Mesendoderm (in vitro differentiated cells): ENCODE measurements at places on chromosomes 1 and 21.

DNA sequence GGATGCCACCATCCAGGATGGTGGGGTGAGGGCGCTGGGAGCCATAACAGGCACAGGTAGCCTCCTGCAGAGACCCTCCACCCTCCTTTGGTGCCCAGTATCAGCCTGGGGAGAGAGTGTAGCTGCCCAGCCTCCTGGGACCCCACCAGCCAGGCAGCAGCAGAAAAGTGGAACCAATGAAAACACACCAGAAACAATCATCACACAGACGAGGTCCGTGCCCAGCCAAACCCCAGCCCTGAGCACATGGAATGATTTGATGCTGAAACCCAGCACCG lies 285.1 kb downstream of the PTPRU start:
- DNase-seq: no peak
- H3K27ac ChIP-seq: no peak overlapping the region
- no peaks in the 10 kb centered on the region for H3K4me1 ChIP-seq
- H3K27me3 ChIP-seq: no peaks in the 10 kb centered on the region
- H3K4me3 ChIP-seq: no peak overlapping the region
- no peaks in the 10 kb centered on the region for H3K36me3 ChIP-seq

DNA sequence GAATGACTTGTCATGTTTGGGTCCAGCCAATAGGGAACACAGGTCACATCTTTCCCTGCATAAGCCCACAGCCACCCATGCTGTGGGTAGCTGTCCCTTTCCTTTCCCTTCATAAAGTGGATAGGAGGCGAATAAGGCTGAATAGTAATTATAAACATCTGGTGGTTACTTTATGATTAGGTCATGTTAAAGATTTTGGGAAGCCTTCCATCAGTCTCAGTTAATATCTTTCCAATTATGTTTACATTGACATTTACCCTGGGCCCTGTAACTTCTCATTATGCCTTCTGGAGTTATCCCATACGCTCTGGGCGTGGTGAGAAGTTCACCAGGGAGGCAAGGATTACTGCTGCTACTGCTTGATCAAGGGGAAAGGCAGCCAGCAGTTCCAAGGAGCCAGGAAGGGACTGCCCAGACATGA lies 197.2 kb downstream of the HLX start:
- no peak overlapping the region for H3K4me3 ChIP-seq
- no peak for DNase-seq
- no peak overlapping the region for H3K27ac ChIP-seq
- H3K36me3 ChIP-seq: no peaks in the 10 kb centered on the region
- H3K27me3 ChIP-seq: no peaks in the 10 kb centered on the region
- no peaks in the 10 kb centered on the region for H3K4me1 ChIP-seq

DNA sequence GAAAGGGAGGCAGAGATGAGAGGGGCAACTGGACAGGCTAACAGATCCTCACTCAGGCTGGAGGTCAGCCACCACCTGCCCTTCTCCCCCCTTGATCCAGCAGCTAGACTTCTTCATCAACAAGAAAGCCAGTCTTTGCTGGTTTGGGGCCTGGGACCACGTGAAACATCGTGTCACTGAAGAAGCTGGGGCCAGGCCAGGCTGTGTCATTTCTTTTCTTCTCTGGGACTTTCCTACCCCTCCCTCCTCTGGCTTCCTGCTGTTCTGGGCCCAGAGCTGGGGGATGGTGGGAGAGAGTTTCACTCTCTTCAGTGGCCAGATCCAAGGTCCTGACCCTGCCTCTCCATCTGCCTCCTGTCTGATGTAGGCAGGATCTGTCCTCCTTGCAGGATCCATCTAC lies 18.1 kb upstream of the SLC26A9 start:
- H3K4me3 ChIP-seq: no peak overlapping the region
- no peak overlapping the region for H3K27ac ChIP-seq
- H3K36me3 ChIP-seq: no peaks in the 10 kb centered on the region
- H3K27me3 ChIP-seq: no peaks in the 10 kb centered on the region

- H3K4me3 ChIP-seq: no peak overlapping the region
- no peak overlapping the region for H3K27ac ChIP-seq
- DNase-seq: no peak
- no peaks in the 10 kb centered on the region for H3K27me3 ChIP-seq
- no peaks in the 10 kb centered on the region for H3K36me3 ChIP-seq
Observed at GRCh38 chr21:16538405-16538804, 808.6 kb downstream of the USP25 start.

DNA sequence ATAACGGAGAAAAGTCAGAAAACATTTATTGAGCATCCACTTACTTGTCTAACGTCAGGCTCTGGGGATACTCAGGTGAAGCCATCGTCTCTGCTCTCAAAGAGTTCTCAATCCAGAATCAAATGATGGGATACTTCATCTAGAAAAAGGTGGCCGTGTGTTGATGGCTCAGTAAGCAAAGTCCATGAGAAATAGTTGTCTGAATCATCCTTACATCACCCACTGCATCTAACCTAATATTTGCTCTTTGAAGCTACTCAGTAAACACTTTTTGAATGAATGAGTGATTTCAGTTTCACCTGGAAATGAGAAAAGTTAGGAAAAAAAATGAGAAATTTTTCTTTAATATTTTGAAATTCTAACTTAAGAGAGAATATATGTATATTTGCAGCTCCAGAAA lies 155.3 kb upstream of the PKN2 start:
- no peaks in the 10 kb centered on the region for H3K4me1 ChIP-seq
- H3K27me3 ChIP-seq: no peaks in the 10 kb centered on the region
- H3K36me3 ChIP-seq: no peaks in the 10 kb centered on the region
- no peak for DNase-seq

GRCh38 chr1:52925571-52926005 lies 1.5 kb upstream of the SCP2 start:
- peaks cover 22% of the 10 kb centered on the region for H3K27me3 ChIP-seq
- DNase-seq: no peak
- no peak overlapping the region for H3K4me3 ChIP-seq

- no peaks in the 10 kb centered on the region for H3K27me3 ChIP-seq
- no peak overlapping the region for H3K27ac ChIP-seq
- DNase-seq: peak; percentile 13
- H3K4me3 ChIP-seq: no peak overlapping the region
Observed at GRCh38 chr1:186014370-186015037, 280.3 kb downstream of the HMCN1 start.

- DNase-seq: peak; percentile 97
- no peaks in the 10 kb centered on the region for H3K36me3 ChIP-seq
- no peaks in the 10 kb centered on the region for H3K4me1 ChIP-seq
- H3K4me3 ChIP-seq: no peak overlapping the region
- H3K27me3 ChIP-seq: no peaks in the 10 kb centered on the region
Observed at GRCh38 chr1:91736715-91737615, 149.0 kb downstream of the TGFBR3 start.

DNA sequence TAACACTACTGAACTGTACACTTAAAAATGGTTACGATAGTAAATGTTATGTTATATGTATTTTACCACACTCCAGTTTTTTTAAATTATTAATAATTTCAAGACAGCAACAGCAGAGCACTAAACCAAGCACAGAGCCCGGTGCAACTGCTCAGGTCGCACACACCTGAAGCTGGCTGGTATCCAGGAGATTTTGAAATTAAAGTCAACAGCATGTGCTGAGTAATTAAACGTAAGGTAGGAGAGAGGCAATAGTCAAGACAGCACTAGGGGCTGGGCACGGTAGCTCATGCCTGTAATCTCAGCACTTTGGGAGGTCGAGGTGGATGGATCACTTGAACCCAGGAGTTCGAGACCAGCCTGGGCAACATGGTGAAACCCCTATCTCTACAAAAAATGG lies 35.1 kb upstream of the SLC30A10 start:
- no peak overlapping the region for H3K4me3 ChIP-seq
- DNase-seq: no peak

DNA sequence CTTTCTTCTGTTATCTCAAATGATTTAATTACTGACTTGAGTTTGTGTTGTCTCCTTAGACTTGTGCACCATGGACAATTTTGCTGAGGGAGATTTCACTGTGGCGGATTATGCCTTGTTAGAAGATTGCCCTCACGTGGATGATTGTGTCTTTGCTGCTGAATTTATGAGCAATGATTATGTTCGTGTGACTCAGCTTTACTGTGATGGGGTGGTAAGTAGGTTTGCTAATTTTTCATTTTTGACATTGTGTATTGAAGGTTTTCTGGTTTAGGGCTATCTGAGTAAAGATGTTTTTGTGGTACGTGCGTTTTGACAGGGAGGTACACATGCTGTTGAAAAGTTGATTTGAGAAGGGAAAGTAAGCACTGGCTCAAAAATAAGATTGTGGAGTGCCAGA lies 14.1 kb downstream of the TTC3 start:
- no peaks in the 10 kb centered on the region for H3K36me3 ChIP-seq
- no peaks in the 10 kb centered on the region for H3K27me3 ChIP-seq
- H3K27ac ChIP-seq: no peak overlapping the region
- peak; percentile 8 for DNase-seq

- no peak overlapping the region for H3K4me3 ChIP-seq
- H3K27ac ChIP-seq: no peak overlapping the region
- H3K4me1 ChIP-seq: peaks cover 16% of the 10 kb centered on the region
- H3K27me3 ChIP-seq: no peaks in the 10 kb centered on the region
Observed at GRCh38 chr1:21631944-21632887, 36.9 kb downstream of the RAP1GAP start.

DNA sequence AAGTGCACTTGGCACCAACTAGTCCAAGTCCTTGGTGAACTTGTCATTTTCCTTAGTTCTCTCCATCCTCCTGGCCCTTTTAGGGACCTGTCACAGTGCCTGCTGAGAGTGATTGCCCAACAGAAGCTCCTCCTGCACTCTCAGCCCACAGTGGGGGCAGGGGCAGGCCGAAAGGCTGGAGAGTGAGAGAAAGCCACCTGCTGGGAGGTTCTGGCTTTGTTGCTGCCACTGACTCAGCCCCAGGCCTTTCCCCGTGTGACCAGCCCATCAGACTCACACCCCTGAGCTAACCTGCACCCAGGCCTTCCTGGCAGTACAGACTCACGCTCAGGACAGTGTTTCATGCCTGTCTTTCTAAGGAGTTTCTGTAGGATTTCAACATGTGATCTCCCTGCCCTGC lies 17.1 kb upstream of the PROK1 start:
- no peaks in the 10 kb centered on the region for H3K27me3 ChIP-seq
- peak; percentile 96 for DNase-seq
- H3K27ac ChIP-seq: peak overlapping the region; percentile 60
- no peak overlapping the region for H3K4me3 ChIP-seq
- H3K4me1 ChIP-seq: peaks cover 38% of the 10 kb centered on the region
